GM12892 (cell line): ENCODE measurements at places on chromosomes 4 and X.

- no peak for DNase-seq
Measured at GRCh38 chr4:159174645-159175084, 71.8 kb downstream of the RAPGEF2 start.

DNA sequence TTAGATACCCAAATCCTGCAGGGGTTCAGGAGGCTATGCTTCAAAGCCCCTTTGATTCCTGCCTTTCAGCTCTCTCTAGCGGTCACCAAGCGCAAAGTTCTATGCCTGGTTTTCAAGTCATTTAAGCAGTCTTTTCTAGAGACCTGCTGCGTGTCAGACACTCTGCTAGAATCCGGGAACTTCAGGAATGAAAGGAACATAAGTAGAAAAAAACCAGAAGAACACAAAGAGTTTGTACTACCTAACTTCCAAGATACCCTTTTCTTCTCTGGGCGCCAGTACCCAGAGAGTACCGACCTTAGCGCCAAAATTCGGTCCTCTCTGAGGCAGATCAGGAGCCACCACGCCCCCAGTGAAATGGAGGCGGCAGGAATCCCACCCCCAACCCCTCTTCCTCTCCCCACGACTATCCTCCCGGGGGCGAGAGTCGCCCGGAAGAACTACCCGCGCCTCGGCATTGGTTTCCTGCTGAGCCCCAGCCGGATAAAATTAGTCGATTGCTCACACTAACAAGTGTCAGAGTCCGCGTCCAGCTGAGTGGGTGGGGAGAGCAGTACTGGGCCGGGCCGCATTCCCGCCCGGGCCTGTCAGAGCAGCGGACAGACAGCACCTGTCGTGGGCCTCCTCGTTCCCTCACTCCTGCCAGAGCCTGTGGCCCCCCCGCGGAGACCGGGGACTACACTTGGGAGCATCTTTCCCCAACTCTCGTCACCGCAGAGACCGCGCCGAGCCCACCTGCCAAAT, 78.8 kb downstream of the RLIM start:
- peak; percentile 35 for DNase-seq

- DNase-seq, result no peak
Measured at GRCh38 chr4:123361195-123361861, 35.3 kb upstream of the SPRY1 start.

DNA sequence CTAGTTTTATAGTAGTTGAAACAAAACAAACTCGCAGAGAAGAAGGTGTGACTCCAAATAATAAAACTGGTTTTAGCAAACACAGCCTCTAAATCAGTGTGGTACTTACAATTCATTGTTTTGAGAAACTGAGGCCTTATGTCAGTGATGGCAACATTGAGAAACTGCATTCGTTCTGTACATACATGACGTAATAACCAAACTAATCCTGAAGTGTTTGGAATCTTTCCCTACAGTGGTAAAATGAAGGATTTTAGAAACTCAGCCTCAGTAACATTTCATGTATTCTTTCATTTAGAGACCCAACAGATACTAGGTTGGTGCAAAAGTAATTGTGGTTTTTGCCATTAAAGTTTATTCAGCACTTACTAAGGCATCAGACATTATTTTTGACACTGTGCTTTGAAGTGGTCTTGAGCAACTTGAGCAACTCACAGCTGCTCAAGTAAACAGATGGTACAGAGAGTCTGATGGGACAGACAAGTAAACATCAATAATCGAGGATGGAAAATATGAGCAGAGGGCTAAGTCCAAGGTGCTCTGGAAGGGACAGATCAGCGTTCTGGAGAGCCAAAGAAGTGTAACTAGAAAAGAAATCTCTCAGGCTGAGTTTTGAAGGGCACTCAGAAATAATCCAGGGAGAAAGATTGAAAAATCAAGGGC, 390.8 kb upstream of the BOD1L1 start:
- DNase-seq, result no peak

DNA sequence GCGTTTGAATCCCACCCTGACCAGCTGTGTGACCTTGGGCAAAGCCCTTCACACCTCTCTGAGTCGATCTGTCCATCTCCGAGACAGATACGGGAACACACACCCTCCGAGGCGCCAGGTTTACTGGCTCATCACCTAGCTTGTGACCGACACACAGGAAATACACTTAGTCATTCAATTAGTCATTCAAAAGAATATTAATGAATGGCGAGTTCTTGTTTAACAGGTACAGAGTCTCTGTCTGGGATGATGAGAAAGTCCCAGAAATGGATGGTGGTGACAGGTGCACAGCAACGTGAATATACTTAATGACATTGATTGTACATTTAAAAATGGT, 80.6 kb downstream of the PPP2R2C start:
- DNase-seq, result no peak

DNA sequence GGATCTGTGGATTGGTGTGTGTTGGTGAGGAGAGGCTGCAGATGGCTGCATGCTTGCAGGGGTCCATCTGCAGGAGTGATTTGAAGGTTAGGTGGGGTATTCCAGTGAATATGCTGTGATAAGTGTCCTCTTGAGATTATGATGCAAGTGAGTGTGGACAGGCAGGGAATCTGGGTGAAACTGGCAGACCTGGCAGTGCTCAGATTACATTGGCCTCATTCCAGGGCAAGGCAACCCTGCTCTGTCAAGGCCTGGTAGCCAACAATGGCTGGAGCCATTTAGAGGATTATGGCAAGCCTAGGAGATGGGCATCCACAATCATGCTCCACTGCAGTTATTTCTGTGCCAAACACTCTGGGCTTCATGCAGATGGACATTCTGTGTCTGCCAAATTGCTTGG, 113.9 kb downstream of the RTL3 start:
- no peak for DNase-seq

- no peak for DNase-seq
Measured at GRCh38 chr4:42144028-42144427, 8.4 kb downstream of the BEND4 start.

DNA sequence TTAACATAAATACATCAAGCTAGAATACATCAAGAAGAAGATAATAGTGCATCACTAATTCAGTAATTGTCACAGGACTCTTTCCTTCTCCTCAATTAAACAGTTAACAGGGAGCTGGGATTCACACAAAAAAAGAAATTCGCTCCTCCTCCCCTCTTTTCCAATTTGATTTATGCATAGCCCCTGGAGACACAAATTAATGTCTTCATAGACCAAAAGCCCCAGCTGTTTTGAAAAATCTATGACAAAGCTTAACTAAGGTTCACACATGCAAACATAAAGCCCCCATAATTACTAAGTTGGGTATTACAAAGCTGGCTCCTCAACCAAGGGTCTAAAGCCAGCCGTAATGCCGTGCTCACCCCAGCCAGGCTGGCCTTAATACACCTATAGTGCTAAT, 61.2 kb downstream of the ENOX2 start:
- DNase-seq, result no peak

DNA sequence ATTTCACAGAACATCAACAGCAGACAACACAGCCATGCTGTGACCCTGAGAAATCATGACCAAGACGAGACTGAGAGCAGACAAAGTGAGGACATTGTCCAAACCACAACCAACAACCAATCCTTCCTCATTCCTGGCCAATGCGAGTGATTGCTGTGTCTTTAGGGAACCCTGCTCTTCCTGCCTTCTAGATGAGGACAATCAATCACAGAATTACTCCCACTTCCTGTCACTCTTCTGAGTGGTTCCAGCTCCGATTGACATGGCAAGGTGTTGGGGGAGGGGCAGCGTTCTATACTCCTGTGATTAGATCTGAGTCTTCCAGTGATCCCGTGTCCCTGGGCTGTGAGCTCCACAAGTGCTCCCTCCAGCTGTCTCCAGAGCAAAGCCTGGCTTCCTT, 227.8 kb downstream of the STIM2 start:
- no peak for DNase-seq

DNA sequence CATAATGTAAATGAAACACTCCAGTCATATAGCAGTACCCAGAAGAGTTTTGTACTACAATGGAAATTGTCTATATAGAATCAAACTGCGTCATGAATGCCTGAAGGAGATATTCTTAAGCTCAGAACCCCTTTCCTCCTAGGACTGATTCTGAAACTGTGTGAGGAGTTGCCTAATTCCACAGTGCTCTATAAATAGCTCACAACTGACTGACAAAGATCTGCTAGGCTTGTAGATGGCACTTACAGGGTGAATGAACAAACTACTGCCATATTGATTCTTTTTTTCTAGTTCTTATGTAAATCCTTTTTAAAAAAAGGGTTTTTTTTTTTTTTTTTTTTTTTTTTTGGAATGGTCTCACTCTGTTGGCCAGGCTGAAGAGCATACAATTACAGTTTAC, 30.1 kb upstream of the UGT2B17 start:
- no peak for DNase-seq

DNA sequence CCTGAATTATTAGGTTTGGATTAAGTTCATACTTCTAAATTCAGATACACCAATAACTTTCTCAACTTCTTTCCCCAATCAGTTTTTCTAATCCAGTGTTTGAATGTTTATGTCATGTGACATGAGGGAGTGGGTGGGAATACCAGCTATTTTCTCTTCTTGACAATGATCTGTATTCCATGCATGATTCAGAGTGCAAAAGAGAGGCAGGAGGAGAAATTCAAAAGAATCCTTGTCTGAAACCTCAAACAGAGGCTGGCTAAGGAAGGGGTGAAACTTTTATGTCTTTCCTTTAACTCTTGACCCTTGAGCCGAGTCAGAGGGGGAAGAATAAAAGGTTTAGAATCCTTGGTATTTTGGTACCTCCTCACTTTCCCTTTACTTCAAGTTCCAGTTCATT, 544.7 kb downstream of the SPRY1 start:
- no peak for DNase-seq

- DNase-seq, result no peak
Measured at GRCh38 chrX:115940888-115941332, 229.6 kb upstream of the AGTR2 start.

- DNase-seq, result no peak
Measured at GRCh38 chrX:140149761-140150160, 184.4 kb upstream of the CXorf66 start.

GRCh38 chrX:105821471-105822121, 743 bp upstream of the NRK start:
- DNase-seq, result no peak
